ENCODE measurements at places on chromosomes 12 and 14.

DNA sequence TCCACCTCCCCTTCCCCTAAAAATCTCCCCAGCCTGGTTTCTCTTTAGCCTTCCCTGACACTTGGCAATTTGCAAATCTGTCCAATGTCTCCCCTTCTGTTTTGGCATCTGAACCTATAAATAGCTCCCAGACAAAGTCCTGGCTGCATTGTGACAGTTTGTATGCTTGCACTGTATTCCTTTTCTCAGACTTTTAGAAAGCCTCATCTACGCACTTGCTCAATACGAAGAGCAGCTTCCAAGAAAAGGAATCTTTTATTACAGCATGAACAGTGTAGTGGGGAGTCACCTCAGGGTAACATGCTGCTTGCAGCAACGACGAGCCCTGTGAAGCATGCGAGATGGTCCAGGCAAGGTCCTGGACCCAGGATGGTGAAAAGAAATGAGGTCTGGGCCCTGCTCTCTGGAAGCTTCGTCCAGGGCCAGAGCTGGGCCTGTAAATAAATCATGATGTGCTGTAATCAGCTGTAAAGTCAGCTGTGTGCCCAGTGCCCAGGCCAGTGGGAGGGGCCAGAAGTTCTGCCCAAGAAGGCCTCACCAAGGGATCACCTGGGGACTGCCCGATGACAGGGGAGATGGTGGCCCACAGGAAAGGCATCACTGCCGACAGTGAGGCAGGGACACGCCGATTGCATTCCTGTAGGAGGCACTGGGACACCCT lies 88.3 kb downstream of the RIN3 start:
- no peak for DNase-seq

GRCh38 chr12:114885501-114885900 lies 201.5 kb upstream of the TBX3 start:
- DNase-seq = no peak

- no peak for DNase-seq
Observed at GRCh38 chr12:124171231-124171979, 123.5 kb upstream of the RFLNA start.

- no peak for DNase-seq
Observed at GRCh38 chr14:80606347-80606772, 335.2 kb downstream of the CEP128 start.

- DNase-seq = no peak
Observed at GRCh38 chr12:532908-533565, 73.3 kb downstream of the B4GALNT3 start.

- no peak for DNase-seq
Observed at GRCh38 chr12:110581931-110582275, 1.2 kb downstream of the PPTC7 start.

- no peak for DNase-seq
Observed at GRCh38 chr12:47021298-47021697, 58.1 kb upstream of the PCED1B start.

- no peak for DNase-seq
Observed at GRCh38 chr12:81078469-81079196, 754 bp downstream of the ACSS3 start.

GRCh38 chr12:111274777-111275176 lies 94.1 kb downstream of the PHETA1 start:
- no peak for DNase-seq

DNA sequence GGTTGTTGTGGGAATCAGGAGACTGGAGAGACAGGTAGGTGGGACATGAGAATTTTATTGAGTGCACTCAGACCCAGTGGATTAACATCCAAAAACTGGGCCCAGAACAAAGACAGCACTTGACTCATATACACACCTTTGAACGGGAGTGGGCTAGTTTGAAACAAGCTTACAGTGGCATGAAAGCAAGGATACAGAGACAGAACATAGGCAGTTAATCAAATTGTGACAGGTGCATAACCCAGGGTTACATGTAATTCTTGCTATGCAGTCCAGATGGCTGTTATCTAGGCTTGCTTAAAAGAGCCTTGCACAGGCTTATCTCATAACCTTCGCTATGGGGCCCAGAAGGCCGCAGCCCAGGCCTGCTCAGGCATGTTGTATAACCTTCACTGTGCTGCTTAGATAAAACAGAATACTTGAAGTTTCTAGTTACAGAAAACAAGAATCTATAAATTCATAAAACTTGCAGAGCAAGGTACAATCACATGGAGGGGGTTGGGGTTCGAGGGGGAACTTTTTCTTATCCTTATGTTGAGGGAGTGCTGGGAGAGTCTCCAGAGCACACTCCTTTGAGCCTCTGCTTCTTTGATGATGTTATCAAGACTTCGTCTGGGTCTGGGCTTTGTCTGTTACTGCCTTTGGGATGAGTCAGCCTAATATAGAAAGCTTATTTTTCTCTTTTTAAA lies 81.7 kb downstream of the TNFAIP2 start:
- DNase-seq = no peak

DNA sequence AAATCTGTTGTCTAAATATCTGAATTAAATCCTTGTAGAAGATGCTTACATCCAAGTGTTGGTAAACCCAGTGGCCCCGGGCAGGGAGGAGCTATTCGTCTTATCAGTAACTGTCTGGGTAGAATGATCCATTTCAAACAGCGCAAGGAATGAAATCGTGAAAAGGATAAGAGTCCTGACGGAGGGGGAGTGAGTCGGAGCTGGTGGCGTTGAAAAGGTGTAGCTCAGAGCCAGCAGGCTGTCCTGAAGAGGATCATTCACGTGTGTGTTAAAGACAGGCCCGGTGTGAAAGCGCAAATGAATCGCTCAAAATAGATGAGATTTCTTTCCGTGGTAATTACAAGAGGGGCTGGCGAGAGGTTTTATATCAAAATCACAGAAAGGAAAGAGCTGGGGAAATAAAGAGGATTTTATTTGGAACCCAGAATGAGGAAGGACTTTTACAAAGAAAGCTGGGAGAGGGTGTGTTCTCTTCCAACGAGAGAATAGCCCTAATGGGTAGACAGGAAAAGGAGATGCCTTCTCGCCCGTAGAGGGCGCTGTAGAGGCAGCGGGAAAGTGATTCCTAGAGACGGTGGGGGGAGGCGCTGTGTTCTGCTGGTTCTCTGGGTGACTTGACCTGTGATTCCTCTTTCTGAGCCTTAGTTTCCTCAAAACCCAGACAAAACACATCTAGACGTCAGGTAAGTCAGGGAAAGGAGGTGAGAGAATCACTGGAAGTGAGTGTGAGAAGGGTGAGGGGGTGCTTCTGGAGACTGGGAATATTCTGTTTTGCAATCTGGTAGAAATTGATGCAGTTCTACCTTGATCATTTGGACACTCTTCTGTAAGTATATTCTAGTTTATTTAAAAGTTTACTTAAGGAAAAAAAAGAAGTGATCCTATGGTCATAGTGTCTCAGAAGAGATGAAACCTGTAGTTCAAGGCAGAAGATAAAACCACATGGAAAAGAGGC lies 39.3 kb downstream of the SRRM4 start:
- no peak for DNase-seq

DNA sequence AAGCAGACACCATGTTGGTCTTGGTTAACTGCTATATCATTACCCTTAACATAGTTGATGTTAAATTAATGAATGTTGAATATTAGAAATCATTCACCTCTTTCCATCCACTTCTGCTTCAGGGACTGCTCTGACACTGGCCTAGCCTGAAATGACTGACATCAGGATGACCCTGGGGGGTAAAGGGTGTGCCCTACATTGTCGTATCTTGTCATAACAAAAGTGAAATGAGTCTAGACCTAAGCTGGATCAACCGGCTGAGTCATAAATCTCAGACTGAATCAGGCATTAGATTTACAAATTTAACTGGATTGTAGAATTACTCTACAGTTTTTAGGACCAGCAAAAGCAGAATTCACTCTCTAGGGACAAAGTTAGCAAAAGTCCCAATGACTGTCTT lies 35.3 kb downstream of the KICS2 start:
- DNase-seq = no peak

DNA sequence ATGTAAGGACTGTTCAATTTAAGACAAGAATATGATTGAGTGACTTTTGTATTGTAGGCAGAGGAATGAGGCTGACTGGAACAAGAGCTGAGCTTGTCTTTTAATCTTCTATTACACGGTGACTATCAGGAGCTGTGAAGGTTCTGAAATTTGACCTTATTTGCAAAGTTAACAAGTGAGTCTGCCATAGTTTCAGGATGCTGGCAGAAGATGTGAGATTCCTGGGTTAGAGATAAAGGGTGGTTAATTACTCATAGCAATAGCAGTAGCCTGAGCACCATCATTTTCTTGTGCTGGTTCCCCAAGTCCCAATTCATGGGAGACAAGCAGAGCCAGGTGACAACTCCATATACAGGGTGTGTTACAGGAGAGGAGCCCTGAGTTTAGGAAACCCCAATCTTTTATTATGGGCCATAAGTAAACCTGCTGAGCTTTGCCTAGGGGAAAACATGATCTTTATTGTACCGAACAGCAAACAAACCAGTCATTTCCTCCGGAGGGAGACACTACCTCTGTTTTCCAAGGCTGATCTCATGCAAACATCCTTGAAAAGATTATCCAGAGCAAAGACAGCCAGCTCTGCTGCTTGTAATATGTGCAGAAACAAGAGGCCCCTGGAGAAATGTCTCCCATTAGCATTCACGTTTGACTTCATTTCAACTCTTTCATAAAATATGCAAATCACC lies 51.7 kb upstream of the DDX11 start:
- no peak for DNase-seq

DNA sequence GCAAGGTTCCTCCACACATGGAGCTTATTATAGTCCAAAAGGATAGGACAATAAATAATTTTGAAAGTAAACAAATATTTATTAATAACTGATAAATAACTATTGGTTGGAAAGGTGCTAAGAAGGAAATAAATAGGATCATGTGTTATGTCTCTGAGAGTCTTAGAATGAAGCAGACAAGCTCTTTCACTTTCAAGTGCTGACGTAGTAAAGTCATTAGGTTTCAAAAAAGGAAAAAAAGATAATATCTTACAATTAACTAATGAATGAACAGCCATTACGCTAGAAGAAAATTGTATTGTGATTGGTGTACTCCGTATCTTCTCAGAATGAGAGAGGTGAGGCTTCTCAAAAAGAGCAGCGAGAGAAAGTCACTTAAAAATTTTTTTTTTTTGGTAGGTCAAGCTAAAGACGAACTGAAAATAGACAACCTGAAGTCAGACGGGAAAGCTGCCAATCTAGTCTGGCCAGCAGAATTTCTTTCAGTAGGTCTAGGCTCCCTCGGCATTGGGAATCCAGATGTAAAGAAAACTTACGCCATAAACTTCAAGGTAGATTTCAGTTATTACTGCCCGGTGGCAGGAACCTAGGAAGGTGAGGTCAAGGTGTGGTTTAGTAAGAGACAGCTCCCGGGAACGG lies 583 bp upstream of the LEMD3 start:
- DNase-seq = no peak

- DNase-seq = no peak
Observed at GRCh38 chr12:3564411-3564810, 73.4 kb downstream of the PRMT8 start.

DNA sequence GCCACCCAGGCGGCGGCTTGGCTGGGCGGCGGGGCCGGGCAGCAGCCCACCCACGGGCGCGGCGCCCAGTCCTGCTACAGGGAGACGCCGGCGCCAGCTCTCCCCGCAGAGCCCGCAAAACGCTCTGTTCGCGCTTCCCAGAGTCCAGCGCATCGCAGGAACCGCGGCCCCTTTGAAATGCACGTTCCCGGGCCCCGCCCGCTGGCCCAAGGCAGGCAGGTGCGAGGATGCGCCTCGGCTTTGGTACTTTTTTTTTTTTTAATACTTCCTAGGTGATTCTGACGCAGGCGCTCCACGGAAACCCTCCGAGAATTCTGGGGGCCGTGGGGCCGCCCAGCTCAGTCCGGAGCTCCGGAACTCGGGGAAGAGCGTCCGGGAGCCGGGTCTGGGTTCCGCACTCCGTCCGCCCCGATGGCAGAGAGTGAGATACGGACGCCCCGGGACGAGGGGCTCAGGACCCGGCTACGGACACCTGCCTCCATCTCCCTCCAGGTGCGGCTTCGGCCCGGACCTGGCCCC lies 483 bp downstream of the POC1B start:
- DNase-seq = peak; percentile 32

DNA sequence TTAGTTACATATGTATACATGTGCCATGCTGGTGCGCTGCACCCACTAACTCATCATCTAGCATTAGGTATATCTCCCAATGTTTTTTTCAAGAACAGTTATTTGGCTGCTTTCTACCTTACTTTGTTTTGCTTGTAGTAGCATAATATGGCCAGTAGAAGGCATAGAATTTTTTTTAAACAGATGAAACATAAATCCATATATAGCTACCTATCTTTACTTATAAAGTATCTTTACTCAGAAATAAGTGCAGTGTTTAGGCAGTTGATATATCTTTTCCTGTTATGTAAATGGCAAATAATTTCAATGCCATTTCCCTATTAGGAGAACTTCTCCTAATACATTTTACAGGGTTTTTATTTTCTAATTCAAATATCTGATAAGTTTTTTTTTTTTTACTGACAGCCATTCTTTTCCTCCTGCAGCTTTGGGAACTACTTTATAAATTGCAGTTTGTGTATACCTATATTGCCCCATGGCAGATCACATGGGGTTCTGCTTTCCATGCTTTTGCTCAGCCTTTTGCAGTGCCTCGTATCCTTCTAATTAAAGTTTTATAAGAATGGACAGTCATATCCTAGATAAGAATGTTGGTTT lies 143.1 kb downstream of the PCNX1 start:
- DNase-seq = no peak

GRCh38 chr12:46197883-46198282 lies 71.0 kb downstream of the SLC38A1 start:
- no peak for DNase-seq

- no peak for DNase-seq
Observed at GRCh38 chr12:68434391-68435298, 102.5 kb upstream of the MDM1 start.

- no peak for DNase-seq
Observed at GRCh38 chr14:92459950-92460421, 53.6 kb upstream of the RIN3 start.

- DNase-seq = no peak
Observed at GRCh38 chr14:43792980-43793379, 714.1 kb downstream of the FSCB start.

GRCh38 chr12:22283508-22283907 lies 51.0 kb downstream of the ST8SIA1 start:
- no peak for DNase-seq

DNA sequence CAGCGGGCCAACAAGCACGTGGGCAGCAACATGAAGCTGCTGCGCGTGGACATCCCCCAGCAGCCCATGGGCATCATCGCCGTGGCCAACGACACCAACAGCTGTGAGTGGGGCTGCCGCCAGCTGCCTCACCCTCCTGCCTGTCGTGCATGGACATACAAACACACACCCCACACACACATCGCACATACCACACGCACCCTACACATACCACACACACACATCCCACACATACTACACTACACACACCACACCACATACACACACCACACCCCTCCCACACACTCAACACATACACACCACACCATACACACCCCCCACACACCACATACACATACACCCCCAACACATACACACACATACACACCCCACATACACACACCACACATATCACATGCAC lies 25.2 kb upstream of the NXPH4 start:
- no peak for DNase-seq

GRCh38 chr12:6607751-6608591 lies 792 bp upstream of the CHD4 start:
- peak; percentile 46 for DNase-seq

Measured in activated T-cell treated with anti-CD3 and anti-CD28 coated beads, Interleukin-2, amount 50 U/mL, for 4 hours (primary cell).